Smooth muscle cell of bladder (primary cell): ENCODE measurements at places on chromosomes 3 and 15. TPM values are rescaled to one million over a fixed set of nuclear protein-coding genes. Genes with fewer than 3 reads are reported as not detected.

Gene EDEM1
- 20.8 and 21.1 TPM in 2 replicates for total RNA-seq

Gene CERS3
- total RNA-seq: 0.14 TPM in 1 of 2 replicates, not detected in the other

Gene PDZRN3
- 72.0 and 77.3 TPM in 2 replicates for total RNA-seq

Gene SLC9C1
- total RNA-seq: 0.14 and 0.18 TPM in 2 replicates

Gene PLD1
- total RNA-seq: 21.4 and 38.7 TPM in 2 replicates

Gene SI
- not detected in 2 replicates for total RNA-seq

Gene IL5RA
- not detected in 2 replicates for total RNA-seq

Gene GOLGA8S
- total RNA-seq: under 0.01 TPM in 2 replicates

Gene ACKR4
- total RNA-seq: 1.4 and 2.0 TPM in 2 replicates

Gene MYL3
- not detected in 2 replicates for total RNA-seq

Gene GXYLT2
- 34.8 and 36.1 TPM in 2 replicates for total RNA-seq

Gene SLC28A2
- under 0.01 TPM in 1 of 2 replicates, not detected in the other for total RNA-seq

Gene CYP1A2
- total RNA-seq: not detected in 2 replicates
